ENCODE measurements at places on chromosomes 11 and 22. TPM values are rescaled to one million over a fixed set of nuclear protein-coding genes. Genes with fewer than 3 reads are reported as not detected.

CHRDL2 gene
- 0.22 TPM for polyA plus RNA-seq

CSF2RB gene
- 1.9 TPM for polyA plus RNA-seq

SLC22A8 gene
- polyA plus RNA-seq, result 51.0 TPM

TRIM6 gene
- polyA plus RNA-seq, result 61.8 TPM

CALCB gene
- 4.4 TPM for polyA plus RNA-seq

OMP gene
- polyA plus RNA-seq, result not detected

TMEM191C gene
- polyA plus RNA-seq, result 1.8 TPM

ABCC8 gene
- 1.2 TPM for polyA plus RNA-seq

JHY gene
- polyA plus RNA-seq, result 13.7 TPM
